Activated CD4-positive, CD25-positive, alpha-beta regulatory T cell treated with anti-CD3 and anti-CD28 coated beads, Interleukin-2, amount 50 U/mL, for 72 hours (primary cell): ENCODE measurements at places on chromosomes 6 and 20.

- no peak for DNase-seq
These were observed 1.6 kb downstream of the CYP39A1 start for GRCh38 chr6:46651006-46651405.

DNA sequence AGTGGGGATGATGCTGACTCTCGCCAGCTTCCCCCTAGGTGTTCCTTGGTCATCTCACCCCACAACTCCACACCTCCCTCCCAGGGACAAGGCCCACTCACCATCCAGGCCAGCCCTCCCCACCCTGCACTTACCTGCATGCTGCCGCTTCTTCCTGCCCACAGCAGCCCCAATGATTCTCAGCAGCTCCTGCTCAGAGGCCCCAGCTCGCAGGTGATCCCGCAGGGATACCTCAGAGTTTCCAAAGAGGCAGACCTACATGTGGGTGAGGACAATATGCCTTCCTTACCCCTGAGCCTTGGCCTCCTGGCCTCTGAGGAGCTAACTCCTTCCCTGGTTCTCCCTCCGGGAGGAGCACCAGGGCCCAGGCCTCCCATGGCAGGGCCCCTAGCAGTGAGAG is 24.6 kb downstream of the MOCS1 start:
- DNase-seq: no peak

GRCh38 chr6:111941686-111942330 is 68.6 kb upstream of the FYN start:
- no peak for DNase-seq

DNA sequence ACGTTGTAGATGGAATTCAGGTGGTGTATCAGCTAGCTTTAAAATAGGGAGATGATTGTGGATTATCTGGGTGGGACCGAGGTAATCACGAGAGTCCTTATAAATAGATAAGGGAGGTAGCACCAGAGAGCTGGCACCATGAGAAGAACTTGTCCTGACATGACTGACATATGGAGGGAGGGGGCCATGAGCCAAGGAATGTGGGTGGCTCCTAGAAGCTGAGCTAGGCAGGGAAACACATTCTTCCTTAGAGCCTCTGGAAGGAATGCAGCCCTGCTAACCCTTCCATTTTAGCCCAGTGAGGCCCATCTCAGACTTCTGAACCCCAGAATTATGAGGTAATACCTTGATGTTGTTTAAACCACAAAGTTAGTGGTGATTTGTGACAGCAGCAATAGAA is 321.1 kb upstream of the SULF2 start:
- no peak for DNase-seq

DNA sequence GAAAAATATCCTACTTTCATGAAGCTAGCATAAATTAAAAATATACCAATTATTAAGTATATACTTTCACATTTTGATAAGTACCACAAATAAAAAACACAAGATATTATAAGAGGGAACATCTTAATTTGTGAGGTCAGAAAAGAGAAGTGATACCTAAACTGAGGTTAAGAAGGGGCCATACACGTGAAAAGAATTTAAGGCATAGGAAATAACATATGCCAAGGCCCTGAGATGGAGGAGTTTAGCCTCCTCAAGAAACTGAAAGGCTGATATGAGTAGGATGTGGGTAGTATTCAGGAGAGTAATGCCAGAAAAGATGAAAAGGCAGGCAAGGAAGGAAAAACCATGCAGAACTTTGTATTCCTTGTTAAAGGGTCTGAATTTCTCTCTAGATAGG is 116.6 kb upstream of the HTR1E start:
- no peak for DNase-seq

GRCh38 chr6:150894935-150895552 is 29.5 kb downstream of the MTHFD1L start:
- DNase-seq: no peak

GRCh38 chr20:1437235-1437904 is 29.3 kb downstream of the NSFL1C start:
- peak; percentile 79 for DNase-seq

- DNase-seq: no peak
These were observed 470.7 kb downstream of the HTR1B start for GRCh38 chr6:76992553-76992952.

DNA sequence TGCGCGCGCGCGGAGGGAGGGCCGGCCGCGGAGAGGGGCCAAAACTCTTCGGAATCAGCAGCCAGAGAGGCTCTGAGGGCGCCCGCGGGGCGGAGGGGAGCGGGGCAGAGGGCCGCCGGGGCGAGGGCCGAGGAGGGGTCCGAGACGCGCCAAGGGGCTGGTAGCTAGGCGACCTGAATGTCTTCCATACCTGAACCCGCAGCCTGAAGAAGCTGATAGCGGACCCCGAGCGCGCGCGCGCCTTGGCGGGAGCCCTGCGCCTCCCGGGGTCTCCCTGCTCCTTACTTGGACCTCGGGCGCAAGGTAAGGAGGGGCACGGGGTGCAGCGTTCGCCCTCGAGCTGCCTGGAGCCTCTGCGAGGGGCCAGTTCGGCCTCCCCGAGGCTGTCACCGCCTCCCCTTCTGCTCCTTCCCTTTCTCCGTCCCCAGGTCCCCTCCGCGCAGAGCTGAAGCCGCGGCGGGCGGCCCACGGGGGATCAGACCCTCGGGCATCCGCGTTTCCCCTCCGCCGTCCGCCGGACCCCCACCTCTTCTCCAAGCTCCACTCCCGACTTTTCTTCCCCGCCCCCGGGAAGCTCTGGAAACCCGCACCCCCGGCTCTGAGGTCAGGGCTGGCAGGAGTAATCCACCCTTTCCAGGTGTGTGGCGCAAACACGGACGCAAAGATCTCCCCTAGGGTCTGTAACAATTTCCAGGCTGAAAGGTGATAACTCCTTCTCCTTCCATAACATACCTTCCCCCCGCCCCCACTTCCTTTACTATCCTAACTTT is 13.1 kb upstream of the DEK start:
- no peak for DNase-seq

DNA sequence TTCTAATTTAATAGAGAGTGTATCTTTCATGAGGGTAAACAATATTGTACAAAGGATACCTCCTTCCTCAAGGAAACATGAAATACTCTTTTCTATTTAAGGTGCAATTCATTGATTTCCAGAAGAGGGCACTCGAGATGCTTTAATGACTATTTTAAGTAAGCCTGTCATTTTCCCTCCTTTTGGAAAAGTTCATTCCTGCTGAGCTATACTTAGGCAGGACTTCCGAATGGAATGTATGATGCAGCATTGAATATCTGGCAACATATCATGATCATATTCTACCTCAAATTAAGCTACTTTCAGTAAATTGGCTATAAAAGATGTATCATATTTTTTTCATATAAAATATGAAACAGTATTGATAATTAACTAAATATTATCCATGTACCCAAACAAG is 5.0 kb downstream of the DST start:
- no peak for DNase-seq

GRCh38 chr6:37122861-37123260 is 47.1 kb upstream of the PIM1 start:
- DNase-seq: no peak

GRCh38 chr6:92174398-92175073 is 1244.8 kb downstream of the EPHA7 start:
- DNase-seq: no peak
